ENCODE measurements at places on chromosomes 3 and 15.

DNA sequence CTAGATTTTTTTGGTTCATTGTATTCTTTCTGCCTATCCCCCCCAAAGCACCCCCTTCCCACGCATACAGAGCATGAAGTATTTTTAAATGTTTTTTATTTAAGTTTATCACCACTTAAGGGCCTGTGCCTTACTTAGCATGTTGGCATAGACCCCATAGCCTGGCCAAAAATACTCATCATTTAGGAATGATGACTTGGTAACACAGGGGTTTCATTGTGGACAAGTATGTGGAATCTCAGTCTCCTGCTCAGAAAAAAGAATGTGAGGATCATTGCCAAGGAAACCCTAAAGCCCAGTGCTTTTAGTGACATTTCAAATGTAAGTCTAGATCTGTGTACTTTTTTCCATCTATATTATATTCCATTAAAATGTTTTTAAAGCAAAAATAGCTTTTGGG lies 146.3 kb downstream of the ALCAM start:
- no peak for DNase-seq

DNA sequence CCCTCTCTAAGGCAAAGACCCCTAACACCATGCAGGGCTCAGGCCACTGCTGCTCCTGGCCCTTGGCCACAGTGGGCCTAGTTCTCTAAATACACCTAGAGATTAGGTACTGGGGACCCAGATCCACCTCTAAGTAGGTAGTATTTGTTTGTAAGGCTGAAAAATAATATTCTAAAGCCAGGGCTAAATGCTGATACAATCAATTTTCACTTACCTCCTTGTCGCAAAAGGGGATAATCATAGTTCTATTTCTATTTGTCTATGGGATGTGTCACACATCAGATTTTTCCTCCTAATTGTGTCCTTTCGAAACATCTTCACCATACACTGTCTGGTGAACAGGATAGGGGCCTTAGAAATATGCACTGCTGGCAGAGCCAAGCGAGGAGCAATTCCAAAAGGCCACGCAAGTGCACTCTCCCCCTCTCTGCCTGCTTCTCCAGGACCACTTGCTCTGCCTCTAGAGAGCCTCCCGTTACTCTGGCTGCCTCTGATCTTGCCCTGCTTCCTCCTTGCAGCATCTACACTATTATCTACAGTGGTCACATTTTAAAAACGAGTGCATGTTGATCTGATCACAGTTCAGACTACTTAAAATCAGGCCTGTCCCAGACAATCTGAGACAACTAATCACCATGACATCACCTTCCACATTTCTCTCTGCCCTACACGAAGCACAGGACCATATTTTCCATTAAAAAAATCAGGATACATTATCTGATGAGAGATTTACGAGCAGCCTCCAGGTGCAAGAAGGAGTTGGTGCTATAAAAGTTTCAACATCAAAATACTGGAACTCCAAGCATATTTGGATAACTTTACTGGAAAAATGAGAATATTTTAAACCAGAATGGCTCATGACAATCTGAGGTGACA lies 115.4 kb downstream of the MYLK start:
- DNase-seq, result no peak

DNA sequence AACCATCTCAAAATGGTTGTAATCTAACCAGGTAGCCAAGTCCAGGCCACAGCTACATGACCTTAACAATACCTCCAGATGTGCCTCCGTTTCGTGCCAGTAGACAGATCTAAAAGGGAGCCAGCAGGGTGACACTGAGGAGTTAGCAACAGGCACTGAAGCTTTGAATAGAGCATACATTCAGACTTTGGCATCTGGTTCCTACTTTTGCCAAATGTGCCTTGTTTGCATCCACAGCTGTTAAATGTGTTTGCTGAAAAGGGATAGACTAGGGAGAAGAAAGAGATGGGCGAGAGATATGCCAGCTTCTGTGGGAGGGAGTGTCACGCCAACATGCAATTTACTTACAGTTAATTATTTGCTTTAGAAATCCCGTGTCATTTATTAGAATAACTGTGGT lies 1433.9 kb upstream of the CADM2 start:
- DNase-seq, result no peak

- DNase-seq, result no peak
Observed at GRCh38 chr3:58608648-58609047, 31.5 kb upstream of the FAM107A start.

- no peak for DNase-seq
Observed at GRCh38 chr3:72791161-72791560, 57.1 kb downstream of the SHQ1 start.

DNA sequence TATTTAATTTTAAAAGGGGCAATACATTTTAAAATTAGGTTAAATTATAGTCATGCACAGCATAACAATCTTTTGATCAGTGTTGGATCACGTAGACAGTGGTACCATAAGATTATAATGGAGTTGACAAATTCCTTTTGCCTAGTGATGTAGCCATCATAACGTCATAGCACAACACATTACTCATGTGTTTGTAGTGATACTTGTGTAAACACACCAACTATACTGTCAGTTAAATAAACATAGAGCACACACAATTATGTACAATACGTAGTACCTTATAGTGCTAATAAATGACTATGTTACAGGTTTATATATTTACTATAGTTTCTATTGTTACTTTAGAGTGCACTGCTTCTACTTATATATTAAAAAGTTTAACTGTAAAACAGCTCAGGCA lies 31.2 kb downstream of the FOXB1 start:
- DNase-seq, result no peak

DNA sequence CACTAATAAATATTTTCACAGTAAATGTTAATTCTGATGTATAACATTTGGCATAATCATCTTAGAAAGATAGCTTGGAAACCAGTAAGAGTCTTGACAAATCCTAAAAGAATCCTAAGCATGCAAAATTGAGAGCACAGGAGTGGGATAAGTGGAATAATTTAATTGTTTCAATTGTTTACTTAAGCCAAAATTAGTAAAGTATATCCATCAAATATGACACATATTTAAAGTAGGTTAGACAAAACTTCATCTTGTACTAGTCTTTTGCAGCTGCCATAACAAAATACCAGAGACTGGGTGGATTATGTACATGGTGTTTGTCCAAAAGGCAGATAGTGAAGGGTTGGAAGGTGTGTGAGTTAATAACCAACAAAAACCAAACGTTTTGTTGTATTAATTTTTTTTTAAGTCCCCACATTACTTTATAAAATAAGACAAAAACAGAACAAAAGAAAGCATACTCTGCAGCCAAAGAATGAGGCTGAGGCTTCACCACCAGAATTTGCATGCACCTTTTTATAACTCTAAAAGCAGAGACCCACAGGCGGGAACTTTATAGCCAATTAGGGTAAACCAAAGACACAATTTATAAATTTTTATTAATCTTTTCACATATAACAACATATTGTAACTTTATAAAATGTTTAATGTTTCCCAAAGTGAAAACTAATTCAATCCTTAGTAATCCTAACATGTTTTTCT lies 41.9 kb upstream of the CD200R1L start:
- no peak for DNase-seq

- no peak for DNase-seq
Observed at GRCh38 chr15:28169366-28169765, 70.3 kb upstream of the OCA2 start.

- no peak for DNase-seq
Observed at GRCh38 chr3:61118830-61119229, 132.4 kb downstream of the FHIT start.

DNA sequence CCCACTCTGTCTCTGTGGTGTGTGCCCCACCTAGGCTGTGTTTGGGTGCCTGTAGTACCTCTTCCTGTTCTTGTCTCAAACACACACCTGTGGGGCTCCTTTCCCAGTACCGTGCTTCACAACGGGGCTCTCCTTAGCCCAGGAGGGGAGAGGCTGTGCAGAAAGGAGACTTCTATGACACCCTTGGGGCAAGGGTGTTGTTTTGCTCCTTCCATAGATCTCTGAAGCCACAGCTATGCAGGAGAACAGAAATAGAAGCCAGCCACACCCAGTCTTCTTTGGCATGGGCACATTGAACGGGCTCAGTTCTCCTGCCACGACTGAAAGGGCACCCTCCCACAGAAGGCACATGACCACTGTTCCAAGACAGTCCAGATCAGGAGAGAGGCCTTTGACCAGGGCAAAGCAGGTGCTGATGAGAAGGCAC lies 74.3 kb downstream of the LIPC start:
- no peak for DNase-seq

DNA sequence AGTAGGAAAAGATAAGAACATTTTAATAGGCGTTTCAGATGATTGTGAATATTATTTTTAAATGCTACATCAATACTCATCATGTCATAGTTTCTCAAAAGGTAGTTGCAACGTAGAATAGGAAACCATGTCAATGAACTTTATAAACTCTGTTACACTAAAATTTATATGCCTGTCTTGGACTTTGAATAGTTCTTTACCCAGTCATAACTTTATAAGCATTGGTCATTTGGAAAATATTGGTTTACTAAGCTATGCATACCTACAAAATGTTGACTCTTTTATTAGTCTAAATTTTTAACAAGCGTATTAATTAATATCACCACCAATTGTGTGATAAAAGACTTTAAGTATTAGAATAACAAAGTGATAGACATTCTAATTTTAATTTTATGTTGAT lies 293.5 kb downstream of the CGGBP1 start:
- DNase-seq, result no peak

- DNase-seq, result no peak
Observed at GRCh38 chr3:171607452-171607851, 147.2 kb upstream of the TNIK start.

- DNase-seq, result no peak
Observed at GRCh38 chr3:194373899-194374298, 4.4 kb upstream of the LRRC15 start.
